ENCODE measurements at places on chromosomes 6 and 20. TPM values are rescaled to one million over a fixed set of nuclear protein-coding genes. Genes with fewer than 3 reads are reported as not detected.

DNA sequence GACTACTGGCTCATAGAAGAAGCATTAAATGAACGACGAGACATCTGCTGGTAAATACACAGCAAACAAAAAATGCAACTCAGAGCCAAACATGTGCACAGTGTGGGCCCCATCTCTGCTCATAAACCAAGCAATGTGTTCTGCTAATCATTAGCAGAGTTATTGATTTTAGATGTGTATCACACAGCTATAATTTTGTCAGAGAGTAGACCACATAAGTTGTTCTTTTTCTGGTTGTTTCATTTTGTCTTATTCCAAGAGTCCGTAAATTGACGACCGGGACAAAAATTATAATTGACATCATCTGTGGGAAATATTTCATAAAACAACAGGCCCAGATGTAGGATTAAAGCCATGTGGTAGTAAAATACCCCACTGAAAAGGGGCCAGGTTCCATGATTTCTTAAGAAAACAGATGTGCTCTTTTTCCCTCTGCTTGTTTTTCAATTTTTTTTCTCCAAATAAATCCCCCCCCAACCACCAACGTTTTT, 423.6 kb downstream of the HAO1 start:
- no peak for DNase-seq

GRCh38 chr20:37579106-37579505, 51.4 kb upstream of the BLCAP start:
- no peak for DNase-seq

DNA sequence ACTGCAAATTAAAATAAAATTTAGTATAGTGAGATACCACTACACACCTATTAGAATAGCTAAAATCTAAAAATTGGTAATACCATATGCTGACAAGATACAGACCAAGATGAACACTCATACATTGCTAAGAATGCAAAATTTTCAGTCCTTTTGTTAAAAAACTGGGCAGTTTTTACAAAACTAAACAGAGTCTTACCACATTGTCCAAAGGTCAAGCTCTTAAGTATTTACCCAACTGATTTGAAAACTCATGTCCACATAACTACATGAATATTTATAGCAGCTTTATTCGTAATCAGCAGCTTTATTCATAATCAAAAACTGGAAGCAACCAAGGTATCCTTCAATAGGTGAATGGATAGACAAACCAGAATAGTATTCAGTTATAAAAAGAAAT, 10.0 kb downstream of the POLR3F start:
- DNase-seq, result no peak

Gene VGLL2
- total RNA-seq, result not detected

Gene TFAP2C
- not detected for total RNA-seq

Data from cerebellum (tissue), 4 donors.